ENCODE measurements at places on chromosomes 5 and 9.

- DNase-seq, result no peak
Observed at GRCh38 chr9:73665253-73665652, 513.6 kb downstream of the ANXA1 start.

GRCh38 chr9:7298123-7298522, 501.5 kb downstream of the DMAC1 start:
- DNase-seq, result no peak

DNA sequence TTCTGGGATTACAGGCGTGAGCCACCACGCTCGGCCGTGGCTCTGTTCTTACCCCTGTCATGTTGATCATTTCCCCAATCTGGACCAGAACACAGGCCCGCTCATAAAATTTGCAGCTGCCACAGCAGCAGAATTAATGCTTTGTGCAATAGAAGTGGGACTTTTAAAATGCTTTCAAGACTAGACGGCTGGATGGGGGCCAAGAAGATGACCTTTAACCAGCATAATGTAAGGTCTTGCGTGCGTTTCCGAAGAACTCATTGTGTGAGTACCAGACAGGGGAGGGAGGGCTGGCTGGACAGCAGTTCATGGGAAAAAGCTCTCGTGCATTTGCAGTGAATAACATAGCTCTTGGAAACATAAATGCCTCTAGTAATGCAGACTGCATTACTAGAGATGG, 3.5 kb upstream of the WDR38 start:
- no peak for DNase-seq

DNA sequence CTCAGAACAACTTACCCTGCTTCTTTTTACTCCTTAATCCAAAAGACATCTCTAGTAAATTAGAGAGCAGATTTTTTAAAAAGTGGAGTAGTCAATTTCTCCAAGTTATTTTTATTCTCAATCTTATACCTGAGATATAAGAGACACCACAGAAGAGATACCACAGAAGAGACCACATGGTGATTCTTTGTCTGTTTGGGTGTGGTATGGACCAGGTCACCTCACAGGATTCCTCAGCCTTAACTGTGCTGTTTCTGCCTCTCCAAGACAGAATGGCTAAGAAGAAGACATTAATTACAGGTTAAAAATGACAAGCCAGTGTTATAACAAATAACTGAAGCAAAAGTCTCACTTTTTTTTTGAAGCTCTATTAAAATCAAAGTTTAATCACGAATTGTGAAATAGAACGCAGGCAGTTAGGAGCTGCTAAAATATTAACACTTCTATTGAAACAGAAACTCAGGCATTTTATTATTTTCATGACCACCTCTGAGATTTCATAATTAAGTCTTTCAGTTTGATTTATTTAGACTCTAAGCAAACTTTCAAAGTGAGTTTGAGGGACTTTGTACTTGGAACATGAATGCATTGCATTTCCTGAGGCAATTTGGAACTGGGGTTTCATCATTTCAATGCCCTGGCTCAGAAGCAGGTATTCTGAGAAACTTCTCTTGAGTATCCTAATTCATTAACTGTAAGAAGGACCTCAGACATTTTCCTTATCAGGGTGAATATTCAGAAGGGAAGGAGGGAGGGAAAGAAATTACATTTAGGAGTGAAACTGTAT, 280.7 kb downstream of the KCTD16 start:
- no peak for DNase-seq

GRCh38 chr5:138078006-138078643, 5.7 kb upstream of the WNT8A start:
- DNase-seq, result no peak

GRCh38 chr9:111925017-111925770, 28.6 kb downstream of the UGCG start:
- DNase-seq, result no peak

DNA sequence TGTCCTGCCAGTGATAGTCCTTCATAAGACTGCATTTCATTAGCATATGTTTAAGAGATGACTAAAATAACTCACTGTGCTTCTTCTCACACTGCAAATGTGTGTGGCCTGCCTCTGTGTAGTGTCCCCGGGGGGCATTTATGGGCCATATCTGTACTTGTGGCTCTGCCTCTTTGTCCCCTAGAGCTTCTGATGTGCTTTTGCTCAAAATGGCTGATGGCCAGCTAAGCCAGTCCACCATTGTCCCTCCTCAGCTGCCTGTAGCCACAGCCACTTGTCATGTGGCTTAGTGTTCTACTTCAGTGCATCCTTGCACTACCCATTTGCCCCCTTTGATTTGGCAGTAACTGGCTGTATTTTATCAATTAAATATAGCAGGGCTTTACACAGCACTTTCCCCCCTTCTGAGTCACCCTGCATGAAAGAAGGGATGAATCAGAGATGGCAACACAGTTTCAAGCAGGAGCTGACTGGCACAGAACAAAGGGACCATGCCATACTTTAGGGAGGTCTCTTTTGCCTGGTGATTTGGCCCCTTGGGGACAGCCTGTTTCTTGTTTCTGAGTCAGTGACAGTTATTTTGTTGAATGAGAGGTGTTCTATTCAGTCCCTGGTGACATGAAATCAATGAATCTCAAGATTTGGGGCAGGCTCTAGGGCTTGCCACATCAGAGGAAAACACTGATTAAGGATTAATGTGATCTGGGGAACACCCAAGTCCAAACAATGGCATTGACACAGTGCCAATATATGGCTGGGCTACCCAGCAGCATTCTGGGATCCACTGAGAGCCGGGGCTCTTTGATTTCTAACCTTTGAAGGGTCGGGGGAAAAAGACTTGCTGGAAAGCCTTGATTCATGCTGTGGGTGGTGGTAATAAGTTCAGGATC, 245.5 kb downstream of the SMARCA2 start:
- DNase-seq, result no peak

DNA sequence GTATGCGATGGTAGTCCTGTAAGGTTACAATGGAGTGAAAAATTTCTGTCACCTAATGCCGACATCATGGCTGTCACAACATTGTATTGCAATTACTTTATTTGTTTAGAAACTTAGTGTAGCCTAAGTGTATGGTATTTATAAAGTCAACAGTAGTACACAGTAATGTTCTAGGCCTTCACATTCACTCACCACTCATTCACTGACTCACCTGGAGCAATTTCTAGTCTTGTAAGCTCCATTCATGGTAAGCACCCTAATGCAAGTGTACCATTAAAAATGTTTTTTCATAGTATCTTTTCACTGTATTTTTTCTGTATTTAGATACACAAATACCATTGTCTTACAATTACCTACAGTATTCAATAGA, 58.5 kb downstream of the ATP10B start:
- DNase-seq, result no peak

- DNase-seq, result no peak
Observed at GRCh38 chr9:116520218-116520617, 166.9 kb upstream of the TRIM32 start.

- no peak for DNase-seq
Observed at GRCh38 chr5:140420226-140420570, 18.6 kb downstream of the ANKHD1 start.

DNA sequence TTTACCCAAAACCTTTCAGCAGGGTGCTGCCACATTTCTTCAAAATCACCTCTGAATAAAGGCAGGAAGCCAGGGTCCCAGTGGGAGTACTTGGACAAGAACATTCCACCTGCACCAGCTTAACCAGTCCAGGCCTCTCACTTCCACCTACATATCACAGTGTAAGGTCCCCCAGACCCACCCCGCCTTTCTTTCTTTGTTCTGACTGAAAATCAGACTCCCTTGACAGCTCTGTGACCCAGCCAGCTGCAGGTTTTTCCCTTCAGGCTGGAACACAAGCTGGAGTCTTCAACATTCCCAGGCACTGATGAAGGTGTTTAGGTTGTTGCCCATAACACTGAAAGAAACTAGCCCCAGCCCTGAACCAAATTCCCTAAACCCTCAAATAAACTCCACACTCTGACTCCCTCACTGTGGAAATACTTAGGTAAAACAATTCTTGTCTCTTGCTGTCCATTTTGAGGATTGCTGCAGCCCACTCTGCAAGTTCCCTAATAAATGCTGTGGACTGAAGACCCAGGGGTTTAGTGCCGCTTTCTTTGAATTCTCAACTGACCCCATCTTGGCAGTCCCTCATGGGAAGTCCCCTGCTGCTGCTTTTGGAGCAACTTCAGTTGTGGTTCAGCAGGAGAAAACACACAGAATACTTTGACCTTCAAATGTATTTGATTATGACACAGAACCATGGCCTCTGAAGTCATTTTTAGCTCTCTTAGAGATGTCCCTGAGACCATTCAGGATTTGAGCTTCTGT, 24.8 kb downstream of the P4HA2 start:
- no peak for DNase-seq

- DNase-seq, result no peak
Observed at GRCh38 chr9:127030814-127031740, 91.4 kb downstream of the ANGPTL2 start.

- no peak for DNase-seq
Observed at GRCh38 chr5:148314187-148314586, 2.0 kb downstream of the SPINK7 start.

DNA sequence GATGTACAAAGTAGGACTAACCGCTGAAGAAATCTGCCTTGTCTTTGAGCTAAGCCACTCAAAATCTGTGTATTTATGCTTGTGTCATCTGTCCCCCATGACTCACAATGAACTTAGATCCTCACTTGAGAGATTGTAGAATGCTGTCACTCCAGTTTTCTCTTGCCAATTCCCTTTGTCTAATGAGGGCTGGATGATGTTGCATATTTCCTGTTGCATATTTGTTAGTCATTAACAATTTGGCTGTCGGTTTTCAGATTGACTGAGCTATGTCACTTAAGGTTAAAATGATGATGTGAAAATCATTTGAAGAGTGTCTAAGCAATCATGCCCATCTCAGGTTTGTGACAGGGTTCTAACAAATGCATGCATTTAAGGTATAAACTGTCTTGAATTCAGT, 481.7 kb downstream of the CDH10 start:
- no peak for DNase-seq

- no peak for DNase-seq
Observed at GRCh38 chr9:91790917-91791316, 159.1 kb downstream of the ROR2 start.

DNA sequence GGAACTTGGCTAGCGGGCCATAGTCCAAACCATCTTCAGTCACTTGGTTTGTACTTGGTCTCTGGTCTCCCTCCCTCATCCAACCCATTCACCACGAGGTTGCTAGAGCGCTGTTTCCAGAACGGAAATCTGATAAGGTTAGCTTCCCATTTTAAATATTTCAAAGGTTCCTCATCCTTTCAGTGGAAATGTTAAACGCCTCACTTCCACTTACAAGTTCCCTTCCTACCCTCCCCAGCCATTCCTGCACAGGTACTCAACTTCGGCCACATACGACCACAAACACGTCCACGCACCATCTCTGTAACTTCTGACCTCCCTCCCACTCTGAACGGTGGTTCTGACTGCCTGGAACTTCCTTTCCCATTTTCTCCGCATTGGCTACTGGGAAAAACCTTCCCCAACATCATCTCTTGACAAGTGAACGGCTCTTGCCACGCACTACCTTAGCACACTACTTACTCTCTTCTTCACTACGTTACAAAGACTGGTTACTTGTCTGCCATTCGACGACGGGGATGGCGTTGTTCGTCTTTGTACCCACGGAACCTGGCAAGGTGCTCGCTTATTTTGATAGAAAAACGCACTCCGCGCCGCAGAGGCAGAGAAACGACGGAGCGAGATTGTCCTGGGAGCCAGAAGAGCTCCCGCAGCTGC, 629 bp downstream of the CCNH start:
- peak; percentile 37 for DNase-seq

DNA sequence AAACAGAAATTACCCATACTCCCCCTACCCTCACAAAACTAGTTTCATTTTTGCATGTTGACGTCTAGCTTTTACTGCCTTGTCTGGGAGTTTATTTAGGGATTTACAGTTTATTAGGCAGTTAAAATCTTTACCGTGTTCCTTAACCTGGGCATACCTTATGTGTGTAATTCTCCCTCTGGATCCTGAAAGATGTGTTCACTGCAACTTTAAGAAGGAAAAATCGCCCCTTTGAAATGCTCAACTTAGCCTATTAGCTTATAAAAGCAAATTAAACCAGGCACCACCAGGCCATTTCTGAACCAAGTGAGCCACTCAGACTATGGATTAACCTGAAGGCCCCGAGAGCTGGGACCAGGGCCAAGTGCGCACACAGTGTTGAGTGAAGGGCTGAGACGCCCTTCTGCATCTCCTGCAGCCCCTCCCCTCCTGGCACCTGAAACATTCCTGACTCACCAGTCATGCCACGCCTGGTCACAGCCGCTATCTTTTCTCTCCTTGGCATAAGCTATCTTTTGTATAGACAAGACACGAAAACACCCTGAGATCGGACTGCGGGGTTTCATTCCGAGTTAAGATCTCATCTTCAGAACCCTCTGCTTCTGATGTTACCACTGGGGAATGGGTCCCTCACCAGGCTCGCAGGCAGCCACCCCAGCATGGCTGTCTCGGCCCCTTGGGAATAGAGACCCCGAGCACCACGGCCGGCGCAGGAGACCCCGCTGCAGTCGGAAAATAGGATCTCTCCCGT, 111.9 kb downstream of the ROR2 start:
- DNase-seq, result no peak

- no peak for DNase-seq
Observed at GRCh38 chr5:139141446-139142204, 56.5 kb downstream of the SIL1 start.

- DNase-seq, result no peak
Observed at GRCh38 chr5:36059571-36060419, 6.9 kb downstream of the UGT3A2 start.

DNA sequence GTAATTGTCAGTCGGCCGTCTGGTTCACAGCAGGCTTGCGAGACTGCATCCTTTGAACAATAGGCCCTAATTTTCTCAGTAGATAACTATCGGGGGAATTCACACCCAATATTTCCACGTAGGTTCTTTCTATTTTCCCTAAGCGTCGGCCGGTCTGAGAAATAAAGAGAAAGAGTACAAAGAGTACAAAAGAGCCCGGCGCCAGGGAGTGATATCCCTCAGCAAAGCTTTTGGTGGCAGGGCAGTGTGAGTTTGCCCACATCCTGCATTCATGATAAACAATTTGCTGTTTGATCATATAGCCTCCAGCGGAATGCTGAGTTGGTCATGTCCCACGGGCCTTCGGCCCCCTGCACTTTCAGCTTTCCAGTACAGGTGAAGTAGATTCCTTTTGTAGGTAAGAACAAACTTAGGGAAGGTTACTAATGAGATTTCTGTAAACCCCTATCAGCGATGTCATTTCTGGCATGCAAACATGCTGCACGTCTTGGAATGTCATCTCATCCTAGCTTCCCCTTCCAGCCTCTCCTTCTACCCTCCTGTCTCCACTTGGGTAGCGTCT, 4.7 kb upstream of the PTGR1 start:
- DNase-seq, result no peak

- no peak for DNase-seq
Observed at GRCh38 chr5:155050384-155051019, 36.9 kb downstream of the KIF4B start.

- no peak for DNase-seq
Observed at GRCh38 chr5:2912741-2913140, 161.3 kb upstream of the IRX2 start.

- no peak for DNase-seq
Observed at GRCh38 chr5:96687812-96688453, 25.8 kb downstream of the CAST start.

- DNase-seq, result no peak
Observed at GRCh38 chr5:141757402-141757801, 75.4 kb upstream of the ARAP3 start.
